Prostate gland (tissue), 2 donors: ENCODE measurements at places on chromosomes 16 and 17.
A peak's percentile ranks its signal among the peaks of the same experiment; 100 is the strongest.

- H3K27ac ChIP-seq: no peak overlapping the region
- peaks cover 2% of the 10 kb centered on the region for H3K27me3 ChIP-seq
- H3K4me3 ChIP-seq: no peak overlapping the region
- H3K36me3 ChIP-seq: no peaks in the 10 kb centered on the region
- H3K4me1 ChIP-seq: no peaks in the 10 kb centered on the region
- DNase-seq: no peak
These were observed 175.6 kb downstream of the RBFOX3 start for GRCh38 chr17:79435296-79435695.

DNA sequence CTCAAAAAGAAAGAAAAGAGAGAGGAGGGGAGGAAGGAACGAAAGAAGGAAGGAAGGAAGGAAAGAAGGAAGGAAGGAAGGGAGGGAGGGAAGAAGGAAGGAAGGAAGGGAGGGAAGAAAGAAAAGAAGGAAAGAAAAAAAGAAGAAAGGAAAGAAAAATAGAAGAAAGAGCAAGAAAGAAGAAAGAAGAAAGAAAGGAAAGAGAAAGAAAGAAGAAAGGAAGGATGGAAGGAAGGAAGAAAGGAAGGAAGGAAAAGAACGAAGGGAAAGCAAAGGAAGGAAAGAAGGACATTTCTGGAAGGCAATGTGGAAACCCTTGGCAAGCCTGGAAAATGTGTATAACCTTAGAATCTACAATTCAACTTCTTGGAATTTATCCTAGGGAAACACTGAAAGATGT is 150.4 kb upstream of the LHX1 start:
- H3K4me3 ChIP-seq: no peak overlapping the region
- H3K4me1 ChIP-seq: no peaks in the 10 kb centered on the region
- DNase-seq: no peak
- H3K27ac ChIP-seq: no peak overlapping the region
- H3K27me3 ChIP-seq: peaks cover 4% of the 10 kb centered on the region

DNA sequence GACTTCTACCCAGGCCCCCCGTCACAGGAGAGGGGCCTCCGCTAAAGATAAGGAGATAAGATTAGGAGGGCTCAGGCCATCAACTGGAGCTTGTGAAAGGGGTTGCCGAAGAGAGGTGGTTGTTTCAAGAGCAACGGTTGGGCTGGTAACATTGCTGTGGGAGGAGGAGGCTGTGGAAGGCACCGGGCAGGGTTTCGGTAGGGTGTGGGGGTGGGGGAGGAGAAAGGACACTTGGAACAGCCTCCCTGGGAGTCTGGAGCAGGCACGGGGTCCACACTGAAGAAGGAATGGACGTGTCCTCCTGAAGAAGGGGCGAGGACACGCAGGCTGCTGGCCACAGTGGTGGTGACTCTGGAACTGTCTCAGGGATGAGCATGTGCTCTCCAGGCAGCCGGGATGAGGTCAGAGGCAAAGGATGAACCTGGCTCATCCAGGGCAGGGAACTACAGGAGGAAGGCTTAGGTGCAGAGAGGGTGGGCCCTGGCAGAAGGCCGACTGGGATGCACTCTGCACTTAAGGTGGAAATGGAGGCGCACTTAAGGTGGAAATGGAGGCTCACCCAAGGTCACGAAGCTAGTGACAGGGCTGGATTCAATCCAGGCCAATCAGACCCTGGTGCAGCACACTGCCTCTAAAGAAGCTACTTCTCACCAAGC is 1.2 kb upstream of the EPX start:
- peaks cover 8% of the 10 kb centered on the region for H3K27me3 ChIP-seq
- no peak for DNase-seq
- H3K36me3 ChIP-seq: no peaks in the 10 kb centered on the region
- no peaks in the 10 kb centered on the region for H3K4me1 ChIP-seq

DNA sequence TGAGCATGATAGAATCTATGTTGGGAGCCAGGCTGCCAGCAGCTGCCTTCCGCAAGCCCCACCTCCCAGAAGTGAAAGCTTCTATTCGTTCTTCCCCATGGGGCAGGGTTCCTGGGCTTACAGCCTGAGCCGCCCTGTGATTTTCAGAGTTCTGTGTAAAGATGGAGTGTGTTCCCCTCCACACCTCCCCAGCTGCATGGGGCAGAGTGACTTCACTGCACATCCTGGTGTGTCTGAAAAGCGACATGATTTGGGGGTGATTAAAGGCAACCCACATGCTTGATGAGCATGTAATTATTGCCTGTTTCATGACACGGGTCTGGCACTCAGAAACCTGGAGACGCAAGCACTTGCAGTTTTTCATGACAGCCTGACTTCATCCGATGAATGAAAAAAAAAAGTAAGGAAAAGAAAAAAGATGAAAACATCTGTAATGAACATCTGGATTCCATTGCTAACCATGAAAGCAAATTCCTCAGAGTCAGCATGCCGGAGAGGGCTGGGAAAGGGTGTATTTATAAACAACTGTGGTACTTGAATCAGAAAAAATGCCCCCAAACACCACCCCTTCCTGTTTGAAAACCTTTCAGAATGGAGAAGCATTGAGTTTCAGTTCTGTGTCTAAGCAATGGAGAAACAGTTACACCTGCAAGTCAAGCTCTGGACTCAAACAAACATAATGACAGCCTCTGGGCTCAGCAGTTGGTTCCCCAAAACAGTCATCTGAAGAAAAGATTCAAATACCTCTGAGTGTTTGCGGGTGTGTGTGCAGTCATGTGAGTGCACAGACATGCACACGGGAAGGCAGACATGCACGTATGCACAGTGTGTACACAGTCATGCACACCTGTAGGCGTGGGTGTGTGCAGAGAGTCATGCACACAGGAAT is 266.0 kb downstream of the ENGASE start:
- H3K4me1 ChIP-seq: no peaks in the 10 kb centered on the region
- no peaks in the 10 kb centered on the region for H3K27me3 ChIP-seq
- H3K27ac ChIP-seq: no peak overlapping the region

DNA sequence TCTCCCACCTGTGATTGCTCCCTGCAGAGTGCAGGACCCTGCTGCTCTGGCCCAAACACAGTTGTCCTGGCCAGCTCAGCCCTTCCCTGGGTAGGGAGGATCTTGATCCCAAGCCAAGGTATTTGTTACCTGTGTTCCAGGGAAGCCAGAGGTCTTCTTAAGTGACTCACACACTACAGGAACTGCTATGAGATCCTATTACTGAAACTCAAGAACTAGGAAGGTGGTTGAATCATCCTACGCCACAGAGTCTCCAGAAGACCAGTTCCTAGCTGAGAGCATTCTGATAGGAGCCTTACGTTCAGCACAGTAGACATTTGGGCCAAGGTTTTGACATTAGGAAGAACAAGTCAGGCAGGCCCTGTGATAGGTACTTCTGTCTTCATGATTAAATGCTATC is 12.0 kb downstream of the CHST6 start:
- no peaks in the 10 kb centered on the region for H3K4me1 ChIP-seq
- H3K36me3 ChIP-seq: no peaks in the 10 kb centered on the region
- H3K27me3 ChIP-seq: no peaks in the 10 kb centered on the region
- no peak overlapping the region for H3K4me3 ChIP-seq
- no peak overlapping the region for H3K27ac ChIP-seq

DNA sequence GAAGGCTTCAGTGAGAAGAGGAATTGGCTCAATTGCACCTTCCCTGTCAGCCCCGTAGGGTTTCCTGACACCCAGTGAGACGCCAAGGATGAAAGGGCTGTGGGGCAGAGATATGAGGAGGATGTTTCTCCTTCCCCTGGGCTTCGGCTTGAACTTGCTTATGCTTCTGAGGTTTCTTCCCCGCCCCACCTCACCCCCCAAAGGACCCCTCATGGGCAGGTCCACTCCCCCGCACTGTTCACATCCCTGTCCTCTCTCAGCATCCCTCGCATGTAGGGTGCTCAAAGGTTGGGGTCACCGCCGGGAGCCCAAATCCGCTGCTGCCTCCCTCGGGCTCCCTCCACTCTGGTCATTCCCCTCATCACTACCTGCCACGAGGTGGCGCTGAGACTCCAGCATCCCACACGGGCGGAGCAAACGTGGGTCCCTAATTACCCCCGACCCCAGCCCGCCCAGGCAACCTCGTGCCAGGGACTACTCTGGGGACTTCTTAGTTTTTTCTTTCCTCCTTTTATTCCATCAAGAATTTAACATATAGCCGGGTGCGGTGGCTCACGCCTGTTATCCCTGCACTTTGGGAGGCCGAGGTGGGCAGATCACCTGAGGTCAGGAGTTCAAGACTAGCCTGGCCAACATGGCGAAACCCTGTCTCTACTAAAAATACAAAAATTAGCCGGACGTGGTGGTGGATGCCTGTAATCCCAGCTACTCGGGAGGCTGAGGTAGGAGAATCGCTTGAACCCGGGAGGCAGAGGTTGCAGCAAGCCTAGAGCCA is 3.3 kb upstream of the TRARG1 start:
- H3K27me3 ChIP-seq: no peaks in the 10 kb centered on the region
- H3K4me1 ChIP-seq: no peaks in the 10 kb centered on the region
- no peak overlapping the region for H3K27ac ChIP-seq
- H3K4me3 ChIP-seq: no peak overlapping the region

- H3K27me3 ChIP-seq: no peaks in the 10 kb centered on the region
- H3K4me3 ChIP-seq: no peak overlapping the region
- no peak overlapping the region for H3K27ac ChIP-seq
- no peaks in the 10 kb centered on the region for H3K36me3 ChIP-seq
- DNase-seq: no peak
These were observed 4.9 kb downstream of the UBE2O start for GRCh38 chr17:76447931-76448652.

DNA sequence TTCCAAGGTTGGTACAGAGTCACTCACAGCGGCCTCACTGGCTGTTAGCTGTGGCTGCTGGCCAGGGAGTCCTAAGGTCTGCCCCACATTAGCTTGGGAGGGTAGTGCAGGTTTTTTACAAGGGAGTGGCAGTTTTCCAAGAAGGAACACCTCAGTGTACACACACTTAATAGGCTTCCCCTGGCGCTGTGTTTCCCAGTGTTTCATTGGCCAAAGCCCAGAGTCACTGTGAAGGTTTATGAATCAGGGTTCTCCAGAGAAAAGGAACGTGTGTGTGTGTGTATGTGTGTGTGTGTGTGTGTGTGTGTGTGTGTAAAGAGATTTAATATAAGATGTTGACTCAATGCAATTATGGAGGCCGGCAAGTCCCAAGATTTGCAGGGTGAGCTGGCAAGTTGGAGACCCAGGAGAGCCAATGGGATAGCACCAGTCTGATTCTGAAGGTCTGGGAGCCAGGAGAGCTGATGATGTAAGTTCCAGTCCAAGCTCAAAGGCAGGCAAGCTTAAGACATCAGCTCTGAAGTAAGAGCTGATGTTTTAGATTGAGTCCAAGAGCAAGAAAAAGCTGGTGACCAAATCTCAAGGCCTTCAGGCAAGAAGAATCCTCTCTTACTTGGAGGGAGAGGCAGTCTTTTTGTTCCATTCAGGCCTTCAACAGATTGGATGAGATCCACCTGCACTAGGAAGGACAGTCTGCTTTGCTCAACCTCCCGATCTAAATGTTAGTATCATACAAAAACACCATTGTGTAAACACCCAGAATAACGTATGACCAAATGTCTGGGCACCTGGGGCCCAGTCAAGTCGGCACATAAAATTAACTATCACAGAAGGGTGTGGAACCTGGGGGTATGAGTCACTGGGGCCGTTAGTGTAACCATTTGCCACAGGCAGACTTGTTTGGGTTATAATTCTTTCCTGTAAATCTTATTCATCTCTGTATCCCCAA is 206.8 kb downstream of the PRKCA start:
- no peaks in the 10 kb centered on the region for H3K27me3 ChIP-seq
- peaks cover 6% of the 10 kb centered on the region for H3K4me1 ChIP-seq
- no peaks in the 10 kb centered on the region for H3K36me3 ChIP-seq
- peak overlapping the region; percentile 17 for H3K27ac ChIP-seq
- H3K4me3 ChIP-seq: no peak overlapping the region

DNA sequence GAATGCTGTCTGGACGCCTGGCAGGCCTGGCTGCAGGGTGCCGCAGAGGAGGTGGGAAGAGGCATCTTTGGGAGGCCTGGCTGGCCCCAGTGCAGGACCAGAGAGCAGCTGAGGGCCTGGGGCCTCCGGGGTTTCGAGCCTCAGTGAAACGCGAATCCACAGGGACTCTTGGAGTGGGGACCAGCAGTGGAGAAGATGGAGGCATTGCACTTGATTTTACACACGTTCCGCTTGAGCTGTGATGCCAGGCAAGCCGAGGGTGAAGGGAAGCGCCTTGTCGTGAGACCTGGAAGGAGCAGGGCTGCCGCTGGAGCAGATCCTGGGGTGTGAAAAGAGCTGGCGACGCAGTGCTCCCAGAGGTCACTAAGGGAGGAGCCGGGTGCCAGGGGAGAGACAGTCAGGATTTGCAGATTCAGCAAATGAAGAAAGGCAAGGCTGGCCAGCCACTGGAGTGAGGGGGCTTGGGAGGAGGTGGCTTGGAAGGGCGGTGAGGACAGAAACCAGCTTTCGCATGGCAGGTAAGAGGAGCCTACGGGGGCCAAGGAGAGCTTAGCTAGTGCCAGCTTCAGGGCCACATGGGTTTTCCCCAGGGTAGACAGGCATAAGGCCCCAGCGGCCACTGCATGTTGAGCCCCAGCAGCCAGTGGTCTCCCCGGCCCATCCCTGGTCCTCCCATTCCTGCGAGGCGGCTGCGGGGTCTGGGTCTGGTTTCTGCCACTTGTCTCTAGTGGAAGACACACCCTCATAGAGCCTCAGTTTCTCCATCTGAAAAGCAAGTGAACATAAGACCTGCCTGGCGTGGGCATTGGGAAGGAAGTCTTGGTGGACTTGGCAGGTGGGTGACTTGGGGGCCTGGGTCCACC is 175.2 kb upstream of the CHMP6 start:
- no peaks in the 10 kb centered on the region for H3K27me3 ChIP-seq
- no peak overlapping the region for H3K4me3 ChIP-seq
- no peak for DNase-seq
- no peaks in the 10 kb centered on the region for H3K4me1 ChIP-seq
- H3K36me3 ChIP-seq: no peaks in the 10 kb centered on the region

DNA sequence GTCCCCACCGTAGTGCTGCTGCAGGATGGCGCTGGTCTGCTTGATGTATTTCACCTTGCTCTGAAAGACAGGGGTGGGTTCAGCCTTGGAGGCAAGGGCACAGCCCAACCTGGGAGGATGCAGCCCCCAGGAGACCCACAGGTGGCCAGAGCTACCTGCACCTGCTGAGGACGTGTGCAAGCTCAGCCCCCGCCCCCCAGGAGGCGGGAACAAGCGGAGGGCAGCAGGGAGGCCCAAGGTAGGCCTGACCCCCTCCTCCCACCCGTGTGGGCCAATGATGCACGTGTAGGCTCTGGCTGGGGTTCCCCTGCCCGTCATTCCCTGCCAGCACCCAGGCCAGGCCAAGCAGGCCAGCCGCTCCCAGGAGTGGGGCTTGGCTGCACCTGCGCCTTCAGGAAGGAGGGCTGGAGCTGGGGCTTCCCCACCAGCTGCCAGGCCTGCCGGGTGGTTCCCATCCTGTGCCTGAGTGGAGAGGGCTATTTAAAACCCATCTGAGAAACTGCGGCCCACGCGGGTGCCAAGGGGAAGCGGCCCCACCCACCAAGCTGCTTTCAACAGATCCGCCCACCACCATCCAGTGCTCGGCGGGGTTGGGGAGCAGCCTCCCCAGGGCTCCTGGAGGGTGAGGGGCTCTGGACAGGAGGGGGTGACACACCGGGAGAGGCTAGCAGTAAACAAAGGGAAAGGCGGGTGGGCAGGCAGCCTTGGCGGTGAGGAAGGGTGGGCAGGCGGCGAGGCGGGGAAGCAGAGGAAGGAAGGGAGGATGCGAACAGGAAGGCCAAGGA is 3.8 kb downstream of the NTHL1 start:
- DNase-seq: no peak
- H3K36me3 ChIP-seq: no peaks in the 10 kb centered on the region
- no peak overlapping the region for H3K27ac ChIP-seq
- H3K27me3 ChIP-seq: no peaks in the 10 kb centered on the region
- H3K4me1 ChIP-seq: peaks cover 23% of the 10 kb centered on the region

GRCh38 chr16:4193920-4194319 is 48.0 kb downstream of the SRL start:
- no peak for DNase-seq
- H3K4me3 ChIP-seq: no peak overlapping the region
- no peaks in the 10 kb centered on the region for H3K27me3 ChIP-seq
- H3K27ac ChIP-seq: no peak overlapping the region
